Activated T-helper 1 cell treated with anti-CD3 and anti-CD28 coated beads, Interleukin-2, amount 50 U/mL, for 16 hours (primary cell): ENCODE measurements at places on chromosomes 13 and 19.

DNA sequence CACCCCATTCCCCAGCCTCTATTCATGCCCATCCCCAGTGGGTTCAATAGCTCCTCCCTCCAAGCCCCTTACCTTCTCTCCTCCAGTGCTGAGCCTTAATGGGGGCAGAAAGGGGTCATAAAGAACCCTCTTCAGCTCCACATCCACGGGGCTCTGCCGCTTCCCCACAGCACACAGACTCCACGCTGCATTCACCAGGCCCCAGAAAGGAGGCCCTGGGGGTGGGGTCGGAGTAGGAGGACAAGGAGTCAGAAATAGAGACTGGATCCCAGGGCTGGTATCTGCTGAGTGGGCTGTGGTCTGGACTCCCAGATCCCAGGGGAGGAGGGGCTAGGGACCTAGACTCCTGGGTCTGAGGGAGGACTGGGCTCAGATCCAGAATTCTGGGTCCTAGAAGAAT lies 1.6 kb downstream of the CA11 start:
- DNase-seq, result no peak

GRCh38 chr13:19601749-19602725 lies 31.4 kb upstream of the MPHOSPH8 start:
- no peak for DNase-seq

GRCh38 chr13:102018716-102019115 lies 383.1 kb downstream of the FGF14 start:
- no peak for DNase-seq

GRCh38 chr19:1904860-1905109 lies 414 bp upstream of the ADAT3 start:
- no peak for DNase-seq

DNA sequence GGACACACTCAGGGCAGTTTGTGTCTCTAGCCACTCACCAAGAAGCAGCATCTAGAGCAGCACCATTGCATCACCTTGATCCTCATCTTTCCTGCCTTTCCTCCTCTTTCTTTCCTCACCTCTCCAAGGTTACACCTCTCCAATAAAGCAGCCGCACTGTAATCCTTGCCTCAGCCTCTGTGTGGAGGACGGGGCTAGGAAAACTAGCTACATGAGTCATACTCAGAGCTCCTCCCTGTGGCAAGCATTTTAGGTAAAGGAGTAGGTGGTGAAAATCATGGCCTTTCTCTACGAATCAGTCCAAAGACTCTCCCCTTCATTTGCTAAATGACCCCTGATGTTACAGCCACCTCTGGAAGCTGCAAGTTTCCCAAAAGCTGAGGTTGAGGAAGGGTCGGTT lies 108.9 kb downstream of the DNAJC15 start:
- DNase-seq, result no peak

- DNase-seq, result no peak
These were observed 656.9 kb upstream of the MIR17HG start for GRCh38 chr13:90690458-90691080.

- no peak for DNase-seq
These were observed 78.5 kb upstream of the SPRY2 start for GRCh38 chr13:80419416-80419815.

DNA sequence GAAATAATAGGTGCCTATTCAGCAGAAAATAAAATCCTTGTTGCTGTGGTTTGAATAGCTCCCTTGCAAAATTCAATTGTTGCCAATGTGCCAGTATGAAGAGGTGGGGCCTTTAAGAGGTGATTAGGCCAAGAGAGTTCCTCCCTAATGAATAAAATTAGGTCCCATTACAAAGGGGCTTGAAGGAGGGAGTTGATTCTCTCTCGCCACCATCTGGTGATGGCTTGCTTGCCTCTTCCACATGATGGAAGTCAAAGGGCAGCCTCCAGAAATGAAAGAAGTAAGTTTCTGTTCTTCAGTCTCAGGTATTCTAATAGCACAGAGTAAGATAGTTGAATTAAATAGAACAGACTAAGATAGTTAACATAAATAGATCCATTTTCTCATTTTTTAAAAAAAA lies 3.0 kb upstream of the EEF1AKMT1 start:
- no peak for DNase-seq

- no peak for DNase-seq
These were observed 48.1 kb upstream of the SERPINE3 start for GRCh38 chr13:51291341-51291740.

GRCh38 chr19:41263850-41264580 lies at the start of gene HNRNPUL1:
HNRNPUL1 (plus strand) TSS chr19:41264372; CDS start chr19:41264504, 132 bp downstream.
- DNase-seq, result peak; percentile 99

DNA sequence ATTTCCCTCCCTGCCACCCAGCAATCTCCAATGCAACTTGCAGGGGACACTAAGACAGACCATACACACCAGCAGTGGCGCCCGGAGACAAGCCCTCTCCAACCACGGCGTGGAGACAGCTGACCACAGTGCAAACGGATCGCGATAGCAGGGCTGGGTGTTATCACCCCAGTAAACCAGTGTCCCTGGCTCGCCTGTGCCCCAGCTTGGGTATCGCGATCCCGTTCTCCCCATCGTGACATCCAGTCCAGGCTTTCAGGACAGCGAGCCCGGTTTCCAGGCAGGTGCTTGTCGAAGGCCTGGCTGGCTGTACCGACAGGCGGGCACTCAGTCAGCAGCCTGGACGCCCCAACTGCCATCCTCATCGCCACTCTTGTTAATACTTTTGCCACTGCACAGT lies 20.7 kb upstream of the NANOS2 start:
- no peak for DNase-seq

DNA sequence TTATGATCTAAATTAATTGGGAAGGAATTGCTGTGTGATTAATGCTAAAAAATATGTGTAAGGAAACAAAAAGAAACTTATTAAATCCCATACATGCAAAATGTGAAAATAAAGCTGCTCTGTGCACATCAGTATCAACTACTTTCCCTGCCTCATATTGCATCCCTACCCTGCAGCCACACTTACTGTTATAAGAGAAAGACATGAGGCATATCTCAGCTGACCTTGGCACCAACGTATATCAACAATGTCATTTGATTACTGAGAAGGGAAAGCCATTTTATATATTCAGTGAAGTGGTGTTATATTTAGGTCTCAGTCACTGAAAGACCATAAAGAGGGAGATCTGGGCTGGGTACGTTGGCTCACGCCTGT lies 585.1 kb downstream of the GPC6 start:
- DNase-seq, result no peak

DNA sequence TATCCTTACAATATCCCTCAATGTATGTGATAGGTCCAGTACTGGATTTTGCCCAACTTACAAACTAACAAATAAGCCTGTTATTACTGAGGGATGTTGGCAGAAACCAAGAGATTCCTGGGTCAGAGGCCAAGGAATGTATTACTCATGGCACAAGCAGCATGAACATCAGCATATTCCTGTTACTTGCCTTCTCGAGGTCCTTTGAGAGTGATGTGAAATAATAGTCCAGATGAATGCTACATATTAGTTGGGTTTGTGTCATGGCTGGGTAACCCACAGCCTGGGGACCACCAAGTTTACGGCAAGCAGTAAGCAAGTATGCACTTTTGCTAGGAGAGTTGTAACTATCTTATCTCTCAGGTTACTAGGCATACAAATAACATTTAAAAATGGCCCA lies 384.5 kb upstream of the GPC6 start:
- DNase-seq, result no peak

- DNase-seq, result no peak
These were observed 57.8 kb downstream of the CCDC70 start for GRCh38 chr13:51919531-51919930.

DNA sequence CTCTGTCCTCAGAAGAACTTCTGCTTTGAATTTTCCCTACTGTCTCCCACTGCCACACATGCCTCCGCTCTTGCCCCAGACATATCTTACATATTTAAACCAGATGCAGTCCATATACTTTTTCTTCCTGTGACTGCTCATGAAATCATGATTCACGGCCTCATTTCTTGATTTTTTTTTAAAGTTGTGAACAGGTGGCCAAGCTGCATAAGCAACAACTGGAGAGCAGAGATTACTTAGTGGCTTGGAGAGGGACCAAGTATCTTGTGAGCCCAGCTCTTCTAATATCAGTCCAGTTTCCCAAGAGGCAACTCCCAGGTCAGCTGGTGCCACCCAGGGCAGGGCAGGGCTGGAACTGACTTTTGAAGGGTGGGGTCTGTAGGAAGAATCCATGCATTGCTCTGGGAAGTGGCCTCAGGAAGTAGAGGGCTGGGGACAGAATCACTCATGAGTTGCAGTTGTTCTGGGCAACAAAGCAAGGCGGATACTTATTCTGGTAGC lies 152.4 kb downstream of the LMO7 start:
- DNase-seq, result no peak

GRCh38 chr19:2246801-2247361 lies 2.2 kb upstream of the AMH start:
- DNase-seq, result no peak

- no peak for DNase-seq
These were observed 776 bp upstream of the NCLN start for GRCh38 chr19:3184847-3185460.

GRCh38 chr13:97261254-97262005 lies 39.3 kb downstream of the MBNL2 start:
- DNase-seq, result no peak

GRCh38 chr13:71643448-71643860 lies 223.6 kb downstream of the DACH1 start:
- no peak for DNase-seq

- no peak for DNase-seq
These were observed 113.2 kb downstream of the KCNRG start for GRCh38 chr13:50128428-50128931.

- DNase-seq, result peak; percentile 9
These were observed 850 bp downstream of the MTMR6 start for GRCh38 chr13:25286308-25286968.

DNA sequence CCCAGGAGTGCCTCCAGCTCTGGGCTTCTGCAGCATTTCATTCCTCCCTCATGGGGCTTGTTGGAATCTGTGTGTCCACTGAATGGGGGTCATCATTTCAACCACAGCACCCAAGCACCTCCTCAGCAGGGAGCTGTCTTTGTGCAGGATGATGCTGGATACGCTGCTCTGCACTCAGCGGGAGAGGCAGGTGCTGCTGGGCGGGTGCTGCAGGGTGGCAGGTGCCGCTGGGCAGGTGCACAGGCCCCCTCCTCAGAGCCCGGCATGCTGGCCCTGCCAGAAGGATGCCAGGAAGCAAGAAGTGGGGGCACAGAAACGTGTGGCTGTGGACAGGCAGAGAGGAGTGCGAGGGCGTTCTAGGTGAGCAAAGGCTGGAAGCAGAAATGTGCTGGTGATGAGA lies 121.8 kb upstream of the VSTM2B start:
- DNase-seq, result no peak
